ENCODE measurements at places on chromosomes 16 and 17.

- DNase-seq, result no peak
Measured at GRCh38 chr16:60127196-60127595, 1393.1 kb upstream of the GOT2 start.

GRCh38 chr17:38352245-38353085, 821 bp downstream of the SOCS7 start:
- DNase-seq, result no peak

DNA sequence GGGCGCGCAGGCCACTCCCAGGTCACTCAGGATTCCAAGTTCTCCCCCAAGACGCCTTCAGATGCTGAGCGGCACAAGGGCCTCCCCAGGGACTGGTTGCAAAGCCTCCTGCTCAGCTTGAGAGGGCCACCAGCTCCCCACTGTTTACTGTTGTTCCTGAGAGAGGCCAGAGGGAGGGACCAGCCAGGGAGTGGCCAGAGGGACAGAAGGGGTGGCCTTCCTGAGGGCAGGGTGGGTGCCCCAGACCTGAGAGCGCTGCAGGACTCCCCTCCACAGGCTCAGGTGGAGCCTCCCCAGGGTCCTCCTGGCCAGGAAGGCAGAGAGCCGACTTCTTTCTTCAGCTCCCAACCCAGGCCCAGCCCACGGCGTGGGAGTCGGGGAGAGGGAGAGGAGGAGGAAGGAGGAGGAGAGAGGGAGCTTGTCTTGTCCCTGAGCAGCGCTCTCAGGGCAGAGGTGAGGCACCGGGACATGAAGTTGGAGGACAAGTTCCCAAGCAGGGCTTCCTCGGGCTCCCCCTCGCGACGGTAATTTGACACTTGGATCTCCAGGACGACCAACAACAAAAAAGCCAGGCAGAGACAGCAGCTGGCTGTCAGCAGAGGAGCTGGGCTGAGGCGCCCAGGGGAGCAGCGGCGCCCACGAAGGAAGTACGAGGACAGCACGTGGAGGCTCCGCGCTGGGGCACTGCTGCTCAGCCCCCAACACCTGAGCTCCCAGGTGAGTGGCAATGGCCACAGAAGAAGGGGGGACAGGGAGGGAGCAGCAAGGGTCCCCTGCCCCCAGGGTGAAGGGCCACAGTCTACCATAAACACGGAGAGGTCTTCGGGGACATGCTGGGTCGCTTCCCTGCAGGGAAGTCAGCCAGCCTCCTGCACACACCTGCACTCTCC, 497 bp downstream of the SMIM5 start:
- DNase-seq, result no peak

DNA sequence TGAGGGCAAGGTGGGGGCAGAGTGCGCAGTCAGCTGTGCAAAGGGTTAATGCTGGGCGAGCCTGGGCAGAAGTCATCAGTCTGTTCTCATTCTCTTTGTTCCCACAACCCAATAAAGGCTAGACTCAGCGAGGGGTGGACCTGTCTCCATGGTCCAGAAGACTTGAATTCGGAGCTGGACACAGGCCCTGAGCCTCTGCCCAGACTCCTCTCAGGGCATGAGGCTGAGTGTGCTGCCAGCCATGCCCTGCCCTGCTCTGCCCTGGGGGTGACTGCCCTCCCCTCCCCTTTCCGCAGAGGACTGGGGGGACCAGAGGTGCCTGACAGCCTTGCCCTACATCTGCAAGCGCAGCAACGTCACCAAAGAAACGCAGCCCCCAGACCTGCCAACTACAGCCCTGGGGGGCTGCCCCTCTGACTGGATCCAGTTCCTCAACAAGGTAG, 54.5 kb downstream of the MRC2 start:
- no peak for DNase-seq

GRCh38 chr16:71927383-71927782, 32.1 kb downstream of the IST1 start:
- no peak for DNase-seq

- no peak for DNase-seq
Measured at GRCh38 chr17:61641715-61642114, 50.7 kb upstream of the NACA2 start.

Data from cortex of kidney (tissue), 1 donor.